ENCODE measurements at places on chromosomes 16 and 17.

- DNase-seq = no peak
Observed at GRCh38 chr16:62068747-62069146, 32.5 kb upstream of the CDH8 start.

GRCh38 chr16:30884760-30885159, 9.1 kb downstream of the BCL7C start:
- no peak for DNase-seq

GRCh38 chr17:45307290-45308015, 9.4 kb downstream of the MAP3K14 start:
- no peak for DNase-seq

DNA sequence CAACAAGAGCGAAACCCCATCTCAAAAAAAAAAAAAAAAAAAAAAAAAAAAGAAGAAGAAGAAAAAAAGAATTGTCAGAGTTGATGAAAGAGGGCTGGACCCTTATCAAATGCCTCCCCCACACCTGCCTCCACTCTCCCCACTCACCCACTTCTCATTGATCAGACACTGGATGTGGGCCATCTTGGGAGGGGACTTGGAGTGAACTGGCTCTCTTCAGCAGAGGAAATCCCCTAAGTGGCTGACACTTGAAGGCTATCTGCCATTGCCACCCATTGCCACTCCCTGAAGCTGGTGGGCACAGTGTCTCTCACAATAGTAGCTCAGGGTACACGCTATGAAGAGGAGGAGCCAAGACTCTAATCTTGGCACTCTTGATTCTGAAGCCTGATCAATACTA, 1.6 kb downstream of the ITGA2B start:
- DNase-seq = no peak

- DNase-seq = peak; percentile 43
Observed at GRCh38 chr16:24010440-24011089, 174.8 kb downstream of the PRKCB start.

- DNase-seq = no peak
Observed at GRCh38 chr16:77112746-77113145, 78.2 kb upstream of the MON1B start.

GRCh38 chr16:81633147-81633619, 145.9 kb upstream of the PLCG2 start:
- no peak for DNase-seq

- no peak for DNase-seq
Observed at GRCh38 chr17:80604670-80605010, 60.0 kb downstream of the RPTOR start.

GRCh38 chr16:56824331-56824730, 40.7 kb upstream of the SLC12A3 start:
- DNase-seq = peak; percentile 33

DNA sequence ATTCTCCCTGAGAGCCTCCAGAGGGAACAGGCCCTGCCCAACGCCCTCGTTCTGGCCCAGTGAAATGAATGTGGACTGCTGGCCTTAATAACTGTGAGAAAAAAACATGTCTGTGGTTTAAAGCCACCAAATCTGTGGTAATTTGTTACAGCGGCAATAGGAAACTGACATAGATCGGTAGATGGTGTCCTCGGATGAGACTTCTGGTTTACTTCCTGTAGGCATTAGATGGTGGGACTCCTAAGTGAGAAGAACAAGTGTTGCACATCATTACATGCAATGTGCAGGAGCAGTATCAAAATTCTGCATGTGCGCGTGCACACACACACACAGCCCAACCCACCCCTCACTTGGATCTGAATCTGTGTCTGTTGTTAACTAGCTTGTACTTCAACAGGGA, 42.0 kb downstream of the CDK5R1 start:
- DNase-seq = no peak

GRCh38 chr16:46986438-46986837, 13.0 kb upstream of the DNAJA2 start:
- DNase-seq = no peak

DNA sequence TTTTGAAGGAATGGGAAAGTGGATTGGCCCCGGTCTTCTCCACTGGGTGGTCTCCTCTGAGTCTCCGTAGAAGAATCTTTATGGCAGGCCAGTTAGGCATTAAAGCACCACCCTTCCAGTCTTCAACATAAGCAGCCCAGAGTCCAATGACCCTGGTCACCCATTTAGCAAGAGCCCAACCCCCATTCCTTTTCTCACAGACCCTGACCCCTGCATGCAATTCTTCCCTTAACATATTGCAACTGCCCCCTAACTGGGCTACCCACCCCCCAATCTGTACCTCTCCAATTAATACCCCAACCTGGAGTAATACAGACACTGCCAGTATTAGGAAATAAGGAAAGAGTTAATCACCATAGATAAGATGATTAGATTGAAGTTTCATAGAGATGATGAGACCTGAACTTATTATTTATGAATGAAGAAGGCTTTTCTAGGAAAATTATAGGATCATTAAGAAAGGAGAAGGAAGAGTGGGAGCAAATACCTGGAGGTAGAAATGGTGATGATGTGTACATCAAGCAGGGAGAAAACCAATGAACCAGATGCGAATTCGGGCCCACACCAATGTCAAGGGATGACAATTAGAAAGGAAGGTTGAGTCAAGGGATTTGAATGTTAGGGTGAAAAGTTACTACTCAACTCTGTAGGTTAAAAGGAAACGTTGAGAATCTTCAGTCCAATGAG, 2.4 kb downstream of the CCL2 start:
- DNase-seq = no peak

- DNase-seq = no peak
Observed at GRCh38 chr17:8117367-8117979, 841 bp downstream of the ALOXE3 start.

- no peak for DNase-seq
Observed at GRCh38 chr17:82164853-82165252, 47.8 kb downstream of the CCDC57 start.

DNA sequence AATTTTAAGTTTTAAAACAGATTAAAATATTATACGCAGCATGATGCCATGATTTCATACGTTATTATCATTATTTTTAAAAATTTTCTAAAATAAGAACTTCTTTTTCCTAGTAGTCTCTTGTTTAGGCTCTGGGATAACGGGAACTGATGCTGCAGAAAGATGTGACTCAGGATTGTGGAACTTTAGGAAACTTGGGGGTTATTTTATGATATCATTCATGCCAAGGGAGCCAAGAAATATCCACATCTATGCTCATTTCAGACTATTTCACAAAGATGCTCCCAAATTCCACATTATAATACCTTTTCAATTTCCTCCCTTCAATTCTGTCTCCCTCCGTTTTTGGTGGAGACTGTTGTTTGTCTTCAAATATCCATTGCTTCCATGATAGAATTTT, 236.4 kb downstream of the HS3ST3A1 start:
- no peak for DNase-seq

DNA sequence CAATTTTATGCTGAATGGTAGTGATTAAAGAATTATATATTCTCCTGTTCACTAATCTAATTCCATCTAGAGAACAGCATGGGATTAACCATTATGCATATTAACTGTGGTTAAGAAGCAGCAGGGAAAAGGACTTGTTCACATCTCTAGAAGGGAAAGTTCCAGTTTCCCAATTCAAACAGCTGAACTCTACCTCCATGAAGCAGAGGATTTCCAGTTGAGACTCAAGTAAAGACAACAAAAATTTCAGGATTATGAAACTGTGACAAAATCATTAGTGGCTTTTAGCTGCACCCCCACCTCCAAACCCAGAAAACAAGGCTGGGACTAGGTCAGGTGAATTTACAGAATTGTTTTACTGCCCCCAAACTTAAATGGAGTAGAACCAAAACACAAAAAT, 73.6 kb downstream of the USP32 start:
- no peak for DNase-seq

GRCh38 chr16:85579191-85579590, 33.9 kb upstream of the GSE1 start:
- no peak for DNase-seq

GRCh38 chr17:47850692-47851573, at the start of gene SP6:
Gene SP6, minus strand, starts transcription at chr17:47851163. Its CDS starts 2,734 bp downstream, at chr17:47848429.
- peak; percentile 46 for DNase-seq

GRCh38 chr17:38796451-38797157, 2.8 kb downstream of the PIP4K2B start:
- no peak for DNase-seq

DNA sequence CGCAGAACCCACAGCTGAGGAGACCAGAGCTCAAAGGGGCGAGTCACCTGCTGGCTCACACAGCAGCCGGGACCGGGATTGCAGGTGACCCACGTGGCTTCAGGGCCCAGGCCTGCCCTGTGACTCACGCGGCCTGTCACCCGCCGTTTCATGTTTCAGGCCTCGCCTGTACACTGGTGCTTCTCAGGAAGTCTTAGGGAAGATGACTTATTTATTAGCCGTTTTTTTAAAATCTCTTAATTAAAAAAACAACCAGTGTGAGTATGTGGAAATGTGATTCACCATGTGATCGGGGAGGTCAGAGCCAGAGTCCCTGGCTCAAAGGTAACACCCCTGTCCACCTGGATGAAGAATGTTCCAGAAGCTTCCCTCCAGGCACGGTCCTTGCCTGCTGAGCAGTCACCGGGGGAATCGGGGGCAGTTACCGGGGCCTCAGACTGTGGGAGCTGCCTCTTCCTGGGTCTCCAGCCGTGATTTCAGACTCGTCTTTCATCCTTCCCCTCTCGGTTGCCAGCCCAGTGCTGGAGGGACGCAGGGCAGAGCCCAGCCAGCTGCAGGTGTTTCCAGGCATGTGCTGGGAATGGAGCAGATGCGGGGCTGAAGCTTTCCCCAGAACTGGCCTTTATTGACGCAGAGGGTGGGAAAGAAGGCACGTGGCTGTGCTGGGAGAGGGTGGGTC, 49.3 kb downstream of the CMIP start:
- DNase-seq = no peak

GRCh38 chr17:51087072-51087757, 33.5 kb downstream of the SPAG9 start:
- DNase-seq = no peak

- DNase-seq = no peak
Observed at GRCh38 chr17:21357696-21358656, 18.2 kb upstream of the KCNJ12 start.
